Testis (tissue), 5 donors: ENCODE measurements at places on chromosomes 12 and 14. TPM values are rescaled to one million over a fixed set of nuclear protein-coding genes. Genes with fewer than 3 reads are reported as not detected.

DNA sequence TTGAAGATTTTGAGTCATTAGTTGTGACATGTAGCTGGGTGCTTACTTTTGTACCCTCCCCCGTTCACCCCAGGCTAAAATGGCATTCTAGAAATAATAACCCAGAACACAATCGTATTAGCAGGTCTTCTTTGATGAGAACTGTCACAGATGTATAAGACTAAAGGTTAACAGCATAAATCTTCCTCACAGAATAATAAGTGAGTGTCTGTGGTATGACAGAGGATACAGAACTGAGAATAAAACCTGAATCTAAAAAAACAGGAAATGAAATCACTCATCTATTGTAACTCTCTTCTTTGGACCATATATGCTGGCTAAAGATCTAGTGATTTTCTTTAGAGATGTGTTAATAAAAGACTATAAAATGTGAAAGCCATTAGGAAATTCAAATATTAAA lies 746.6 kb downstream of the LRFN5 start:
- H3K4me3 ChIP-seq, result no peak overlapping the region
- H3K36me3 ChIP-seq, result no peaks in the 10 kb centered on the region
- DNase-seq, result no peak
- no peak overlapping the region for H3K27ac ChIP-seq
- no peaks in the 10 kb centered on the region for H3K27me3 ChIP-seq

DNA sequence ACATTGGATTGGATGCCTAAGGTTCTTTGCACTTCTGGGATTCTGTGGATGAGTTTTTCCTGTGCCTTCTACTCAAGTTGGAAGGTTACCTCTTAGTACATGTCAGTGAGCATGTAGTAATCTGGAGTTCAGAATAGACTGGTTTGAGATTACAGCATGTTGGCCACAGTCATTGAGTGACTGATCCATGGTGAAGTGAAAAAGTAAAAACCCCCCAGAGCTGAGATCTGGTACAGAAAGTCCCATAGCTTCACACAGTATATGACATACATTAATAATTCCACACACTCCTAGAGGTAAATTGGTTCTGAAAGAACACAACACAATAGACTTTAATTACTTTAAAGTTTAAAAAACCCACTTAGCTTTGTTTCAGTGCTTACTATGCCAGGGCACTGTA lies 11.9 kb upstream of the CCND2 start:
- no peak overlapping the region for H3K27ac ChIP-seq
- H3K4me3 ChIP-seq, result no peak overlapping the region
- H3K4me1 ChIP-seq, result no peaks in the 10 kb centered on the region

DNA sequence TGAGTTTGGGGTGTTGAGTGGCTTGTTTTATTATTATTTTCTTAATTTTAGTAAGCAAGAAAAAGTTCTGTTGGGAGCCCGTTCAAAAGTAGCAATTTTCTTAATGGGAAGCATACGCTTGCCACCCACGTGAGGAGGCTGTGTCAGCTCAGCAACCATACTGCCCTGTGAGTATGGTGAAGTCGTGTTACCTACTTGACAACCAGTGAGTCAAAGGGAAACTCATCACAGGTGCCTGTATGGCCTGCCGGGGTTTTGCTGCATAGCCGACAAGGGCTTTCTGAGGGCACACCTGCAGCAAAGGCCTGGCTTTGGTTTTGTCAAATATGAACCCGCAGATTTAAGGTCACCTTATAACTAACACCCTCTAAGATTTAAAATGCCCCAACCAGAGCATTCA lies 31.1 kb downstream of the PITPNM2 start:
- no peaks in the 10 kb centered on the region for H3K27me3 ChIP-seq
- no peak overlapping the region for H3K4me3 ChIP-seq
- no peak for DNase-seq
- peaks cover 26% of the 10 kb centered on the region for H3K4me1 ChIP-seq
- no peak overlapping the region for H3K27ac ChIP-seq
- no peaks in the 10 kb centered on the region for H3K36me3 ChIP-seq

DNA sequence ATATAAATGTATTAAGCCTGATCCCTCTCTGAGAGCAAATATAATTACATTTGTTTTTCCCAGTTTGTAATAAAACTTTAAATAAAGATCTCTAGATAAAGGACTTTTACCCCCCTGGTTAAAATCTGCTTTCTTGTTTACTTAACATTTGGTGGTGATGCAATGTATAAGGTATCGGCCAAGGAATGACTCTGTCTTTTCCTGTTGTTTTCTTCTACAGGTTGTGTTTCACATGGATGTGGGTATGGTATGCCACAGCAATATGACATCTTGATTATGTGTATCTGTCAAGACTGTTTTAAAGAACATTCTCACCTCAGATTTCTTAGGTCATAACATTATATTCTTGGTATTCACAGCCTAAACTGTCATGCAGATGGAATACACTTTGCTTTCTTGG lies 210.6 kb upstream of the NOVA1 start:
- H3K27ac ChIP-seq, result no peak overlapping the region
- H3K36me3 ChIP-seq, result no peaks in the 10 kb centered on the region
- H3K4me3 ChIP-seq, result no peak overlapping the region
- no peaks in the 10 kb centered on the region for H3K27me3 ChIP-seq

- no peak for DNase-seq
- no peaks in the 10 kb centered on the region for H3K4me1 ChIP-seq
- H3K27me3 ChIP-seq, result no peaks in the 10 kb centered on the region
- no peak overlapping the region for H3K4me3 ChIP-seq
These were observed 80.8 kb downstream of the GALNT9 start for GRCh38 chr12:132248453-132249167.

Gene CPNE6
- 0.71 TPM for total RNA-seq

Gene SLC6A12
- 3.8 TPM for total RNA-seq

Gene CIROP
- total RNA-seq, result not detected

Gene GPRC5D
- total RNA-seq, result 0.68 TPM
